Activated B cell treated with CpG ODN at 0.5 μM for 24 hours (primary cell): ENCODE measurements at places on chromosomes 7 and 10. TPM values are rescaled to one million over a fixed set of nuclear protein-coding genes. Genes with fewer than 3 reads are reported as not detected.

DNA sequence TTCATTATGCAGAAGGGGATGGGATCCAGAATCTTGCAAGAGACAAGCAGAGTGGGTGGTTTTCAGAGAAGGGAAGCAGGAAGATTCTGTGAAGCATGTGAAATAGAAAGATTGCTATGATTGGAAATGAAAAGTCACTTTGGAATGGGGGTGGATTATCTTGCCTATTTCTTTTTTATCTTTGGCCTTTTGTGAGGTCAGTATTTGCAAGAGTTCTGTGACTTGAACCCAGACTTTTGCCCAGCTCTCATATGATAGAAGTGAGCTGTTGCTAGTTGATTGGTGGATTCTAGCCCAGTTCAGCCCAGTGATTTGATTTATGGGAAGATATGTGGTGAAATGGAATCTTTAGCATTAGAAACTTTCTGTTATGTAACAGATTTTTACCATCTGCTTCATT, 17.1 kb downstream of the ENTPD7 start:
- H3K4me1 ChIP-seq = peaks cover 7% of the 10 kb centered on the region
- no peak overlapping the region for H3K4me3 ChIP-seq
- DNase-seq = no peak
- H3K36me3 ChIP-seq = peaks cover 17% of the 10 kb centered on the region
- no peak overlapping the region for H3K27ac ChIP-seq
- no peaks in the 10 kb centered on the region for H3K27me3 ChIP-seq

GRCh38 chr10:11440250-11441150, 170.9 kb downstream of the USP6NL start:
- H3K27ac ChIP-seq = peak overlapping the region; percentile 81
- DNase-seq = no peak
- peak overlapping the region; percentile 64 for H3K4me3 ChIP-seq
- H3K36me3 ChIP-seq = no peaks in the 10 kb centered on the region

GRCh38 chr7:148304083-148304335, 286.6 kb upstream of the C7orf33 start:
- peaks cover 73% of the 10 kb centered on the region for H3K4me1 ChIP-seq
- H3K27me3 ChIP-seq = no peaks in the 10 kb centered on the region
- no peak for DNase-seq
- H3K36me3 ChIP-seq = peaks cover 16% of the 10 kb centered on the region

DNA sequence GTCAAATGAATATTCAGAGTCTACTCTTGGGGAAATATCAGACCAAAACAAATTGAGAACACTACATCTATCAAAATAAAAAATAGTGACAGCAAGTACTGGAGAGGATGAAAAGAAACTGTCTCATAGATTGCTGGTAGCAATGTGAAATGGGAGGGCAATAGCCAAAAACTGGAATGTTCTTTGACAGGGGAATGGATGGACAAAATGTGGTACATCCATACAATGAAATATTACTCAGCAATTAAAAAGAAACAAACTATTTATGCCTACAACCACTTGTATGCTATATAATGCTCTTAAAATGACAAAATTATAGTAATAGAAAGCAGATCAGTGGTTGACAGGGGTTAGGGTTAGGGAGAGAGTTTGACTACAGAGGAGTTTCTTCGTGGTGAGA, 46.0 kb downstream of the CYP51A1 start:
- DNase-seq = no peak
- no peak overlapping the region for H3K4me3 ChIP-seq
- H3K36me3 ChIP-seq = peaks cover 72% of the 10 kb centered on the region

GRCh38 chr10:96706331-96706853, 13.9 kb downstream of the PIK3AP1 start:
- H3K4me1 ChIP-seq = peaks cover 89% of the 10 kb centered on the region
- H3K27ac ChIP-seq = peak overlapping the region; percentile 82
- H3K27me3 ChIP-seq = no peaks in the 10 kb centered on the region

GRCh38 chr10:33809732-33810131, 475.3 kb upstream of the NRP1 start:
- no peak overlapping the region for H3K4me3 ChIP-seq
- no peak overlapping the region for H3K27ac ChIP-seq
- no peaks in the 10 kb centered on the region for H3K36me3 ChIP-seq
- H3K27me3 ChIP-seq = no peaks in the 10 kb centered on the region

DNA sequence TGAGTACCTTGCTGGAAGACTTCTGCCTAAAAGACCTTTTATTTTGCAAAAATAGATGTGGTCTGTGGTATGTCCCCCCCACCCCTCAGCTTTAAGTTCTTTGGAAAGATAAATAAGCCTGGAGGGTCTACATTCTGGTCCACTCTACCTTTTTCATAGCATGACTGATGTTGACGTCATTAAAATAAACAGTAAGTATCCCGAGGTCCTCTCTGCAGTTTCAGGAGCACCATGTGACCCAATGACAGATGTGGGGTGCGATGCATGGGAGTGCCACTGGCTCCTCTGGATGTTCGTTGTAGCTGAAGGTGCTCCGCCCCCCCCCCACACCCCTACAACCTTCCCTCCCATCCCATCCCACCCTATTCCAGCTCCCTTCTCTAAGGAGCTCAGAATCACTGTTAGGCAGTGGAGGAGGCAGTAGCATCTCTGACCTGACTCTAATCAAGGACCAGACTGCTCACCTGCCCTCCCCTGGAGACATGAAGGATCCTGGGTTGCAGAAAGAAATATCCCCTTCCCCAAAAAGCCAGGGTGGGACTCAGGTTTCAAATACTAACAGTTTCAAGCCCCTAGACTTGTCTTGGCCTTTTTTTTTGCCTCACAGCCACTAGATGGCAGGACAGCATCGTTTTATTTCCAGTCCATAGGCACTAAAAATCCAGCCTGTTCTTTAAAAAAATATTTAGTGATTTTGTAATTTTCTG, 25.1 kb downstream of the CASP7 start:
- H3K36me3 ChIP-seq = peaks cover 46% of the 10 kb centered on the region
- H3K27me3 ChIP-seq = no peaks in the 10 kb centered on the region
- H3K4me3 ChIP-seq = no peak overlapping the region
- H3K4me1 ChIP-seq = peaks cover 13% of the 10 kb centered on the region

DNA sequence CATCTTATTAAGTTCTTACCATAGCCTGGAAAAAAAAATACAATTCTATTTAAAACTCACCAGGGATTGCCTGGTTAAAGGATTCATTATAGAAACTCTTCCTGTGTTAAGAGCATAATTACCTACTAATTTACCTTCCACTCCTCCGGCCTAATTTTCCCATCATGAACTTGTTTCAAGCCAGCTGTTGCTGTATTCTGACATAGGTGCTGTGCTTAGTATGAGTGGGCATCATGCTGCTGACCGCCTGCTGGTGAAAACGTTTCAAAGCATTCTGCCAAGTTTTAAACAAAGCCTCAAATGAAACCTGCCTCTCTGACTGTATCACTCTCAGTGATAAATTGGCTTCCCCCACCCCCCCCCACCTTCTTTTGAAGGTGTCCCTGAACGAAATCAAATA, 47.8 kb upstream of the KCNMA1 start:
- H3K4me3 ChIP-seq = no peak overlapping the region
- H3K27me3 ChIP-seq = peaks cover 6% of the 10 kb centered on the region
- H3K36me3 ChIP-seq = no peaks in the 10 kb centered on the region
- peaks cover 4% of the 10 kb centered on the region for H3K4me1 ChIP-seq

DNA sequence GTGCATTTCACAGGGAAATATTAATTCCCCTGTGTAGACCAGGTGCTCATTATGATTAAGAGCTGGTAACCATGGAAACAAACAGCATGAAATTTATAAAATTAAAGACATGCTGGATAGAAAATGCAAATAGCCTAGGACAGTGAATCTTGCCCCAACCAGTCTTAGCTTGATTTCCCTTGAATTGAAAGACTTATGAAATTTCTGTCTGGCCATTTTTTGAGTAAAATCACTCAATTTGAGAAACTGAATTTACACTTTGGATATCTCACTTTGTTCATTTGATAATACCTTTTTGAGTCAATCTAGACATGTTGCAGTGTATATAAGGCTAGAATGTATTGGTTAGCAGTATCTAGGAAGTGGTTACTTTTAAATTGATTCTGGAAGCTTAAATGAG, 4.4 kb upstream of the SMIM30 start:
- DNase-seq = no peak
- H3K4me3 ChIP-seq = no peak overlapping the region
- H3K36me3 ChIP-seq = peaks cover 8% of the 10 kb centered on the region
- H3K27ac ChIP-seq = no peak overlapping the region
- no peaks in the 10 kb centered on the region for H3K27me3 ChIP-seq

Gene KEL
- total RNA-seq = 0.37 and 1.2 TPM in 2 replicates

Gene INA
- total RNA-seq = not detected in 2 replicates

Gene NRP1
- not detected in 2 replicates for total RNA-seq

Gene JCAD
- total RNA-seq = not detected in 2 replicates

Gene BMPR1A
- 10.1 and 11.8 TPM in 2 replicates for total RNA-seq

Gene SPDYE2
- 0.29 TPM in 1 of 2 replicates, not detected in the other for total RNA-seq

Gene ABCB1
- 4.1 and 4.7 TPM in 2 replicates for total RNA-seq
